Natural killer cell treated with Interleukin-12 subunit alpha and Interleukin-12 subunit beta and Interleukin-15 and Interleukin-18, amount 100 ng/mL, for 72 hours (primary cell): ENCODE measurements at places on chromosomes 1 and 21. TPM values are rescaled to one million over a fixed set of nuclear protein-coding genes. Genes with fewer than 3 reads are reported as not detected.

The PDZK1 gene
- total RNA-seq: 0.31 TPM

The CSRP1 gene
- 41.6 TPM for total RNA-seq

The HCN3 gene
- 4.7 TPM for total RNA-seq

The FAM72D gene
- 10.5 TPM for total RNA-seq

The HSD3B2 gene
- total RNA-seq: not detected

The C8B gene
- not detected for total RNA-seq

The TMOD4 gene
- 1.2 TPM for total RNA-seq

The ZFP69B gene
- 4.0 TPM for total RNA-seq

The HSD11B1 gene
- not detected for total RNA-seq
